ENCODE measurements at places on chromosomes 2 and 18. TPM values are rescaled to one million over a fixed set of nuclear protein-coding genes. Genes with fewer than 3 reads are reported as not detected.

SLC23A3 gene
- total RNA-seq = 2.6 TPM

SCN2A gene
- total RNA-seq = 1.9 TPM

DNA sequence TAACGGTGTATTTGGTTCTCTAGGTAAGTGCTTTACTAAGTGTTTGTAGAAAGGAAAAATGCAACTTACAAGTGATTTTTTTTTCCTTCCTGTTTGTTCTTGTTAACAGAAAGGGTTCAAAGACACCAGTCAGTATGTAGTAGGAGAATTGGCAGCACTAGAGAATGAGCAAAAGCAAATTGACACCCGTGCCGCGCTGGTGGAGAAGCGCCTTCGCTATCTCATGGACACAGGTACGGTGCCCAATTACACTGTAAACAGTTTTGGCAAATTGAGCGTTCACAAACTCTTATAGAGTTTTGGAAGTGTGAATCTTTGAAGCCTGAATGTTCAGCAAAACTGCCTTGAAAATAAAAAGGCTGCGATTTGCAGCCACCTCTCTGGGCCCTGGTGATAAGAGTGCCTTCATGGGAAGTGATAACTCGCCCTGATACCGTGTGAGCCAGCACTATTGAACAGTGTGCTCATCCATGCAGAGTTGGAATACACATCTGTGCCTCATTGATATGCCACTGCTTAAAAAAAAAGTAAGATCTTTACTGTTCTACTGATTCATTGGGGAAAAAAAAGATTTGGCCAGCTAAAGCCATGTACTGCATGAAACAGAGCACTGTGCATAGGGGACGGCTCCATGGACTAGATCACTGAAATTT lies 54.0 kb upstream of the OTX1 start:
- DNase-seq = no peak
- no peaks in the 10 kb centered on the region for H3K4me1 ChIP-seq
- H3K36me3 ChIP-seq = peaks cover 17% of the 10 kb centered on the region
- no peak overlapping the region for H3K27ac ChIP-seq

POTEC gene
- not detected for total RNA-seq

GRCh38 chr2:216773072-216773471 lies 77.7 kb upstream of the IGFBP5 start:
- no peak overlapping the region for H3K27ac ChIP-seq
- no peak for DNase-seq
- no peak overlapping the region for H3K4me3 ChIP-seq
- H3K27me3 ChIP-seq = no peaks in the 10 kb centered on the region

TRAK2 gene
- 18.9 TPM for total RNA-seq

- H3K4me3 ChIP-seq = no peak overlapping the region
- H3K27ac ChIP-seq = no peak overlapping the region
- H3K4me1 ChIP-seq = peaks cover 17% of the 10 kb centered on the region
- peaks cover 2% of the 10 kb centered on the region for H3K27me3 ChIP-seq
Observed at GRCh38 chr2:49004036-49004626, 150.2 kb downstream of the FSHR start.

DNA sequence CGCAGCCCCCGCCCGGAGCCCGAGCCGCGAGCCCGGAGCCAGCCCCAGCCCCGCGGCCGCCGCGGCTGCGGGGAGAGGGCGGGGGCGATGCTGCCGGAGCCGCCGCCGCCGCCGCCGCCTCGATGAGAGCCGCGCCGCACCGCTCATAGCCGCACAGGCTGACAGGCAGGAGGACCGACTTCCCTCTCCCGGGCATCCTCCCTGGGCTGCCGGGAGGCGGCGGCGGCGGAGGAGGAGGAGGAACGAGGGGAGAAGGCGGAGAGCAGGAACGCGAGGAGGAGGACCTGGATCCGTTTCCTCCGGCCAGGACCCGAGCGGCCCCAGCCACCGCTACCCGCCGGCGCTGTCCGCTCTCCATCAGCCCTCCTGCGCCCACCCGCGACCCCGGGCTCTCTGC lies 370 bp downstream of the KLHL29 start:
- H3K27me3 ChIP-seq = peaks cover 58% of the 10 kb centered on the region
- no peaks in the 10 kb centered on the region for H3K36me3 ChIP-seq
- H3K4me1 ChIP-seq = peaks cover 29% of the 10 kb centered on the region
- no peak overlapping the region for H3K27ac ChIP-seq
- no peak for DNase-seq

ACADL gene
- total RNA-seq = 13.2 TPM

- H3K4me1 ChIP-seq = peaks cover 17% of the 10 kb centered on the region
- no peak for DNase-seq
Observed at GRCh38 chr2:161426922-161427663, 11.0 kb downstream of the TBR1 start.

ASIC4 gene
- 1.4 TPM for total RNA-seq

- no peaks in the 10 kb centered on the region for H3K4me1 ChIP-seq
- DNase-seq = no peak
- no peak overlapping the region for H3K4me3 ChIP-seq
- peaks cover 7% of the 10 kb centered on the region for H3K27me3 ChIP-seq
- no peak overlapping the region for H3K27ac ChIP-seq
- no peaks in the 10 kb centered on the region for H3K36me3 ChIP-seq
Observed at GRCh38 chr2:224110811-224111210, 71.7 kb upstream of the SERPINE2 start.

DNA sequence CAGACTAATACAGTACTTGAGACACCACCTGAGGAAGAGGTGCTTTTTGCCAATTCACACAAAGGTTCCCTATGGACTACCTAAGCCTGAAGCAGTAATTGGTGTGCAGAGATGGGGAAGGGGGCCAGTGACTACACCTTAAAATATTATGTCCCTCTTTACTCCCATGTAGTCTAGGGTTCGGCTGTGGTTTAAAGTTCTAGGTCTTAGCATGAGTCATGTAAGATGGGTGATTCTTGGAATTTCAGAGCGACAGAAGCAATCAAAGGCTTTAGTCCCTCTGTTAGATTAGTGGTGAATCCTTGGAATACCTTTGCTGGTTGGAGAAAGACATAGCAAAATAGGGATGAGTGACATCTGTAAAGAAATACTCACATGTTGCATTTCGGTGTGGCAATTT lies 14.3 kb upstream of the CCDC85A start:
- H3K27ac ChIP-seq = no peak overlapping the region
- no peak for DNase-seq
- H3K27me3 ChIP-seq = peaks cover 1% of the 10 kb centered on the region
- peaks cover 3% of the 10 kb centered on the region for H3K36me3 ChIP-seq
- no peak overlapping the region for H3K4me3 ChIP-seq

DNA sequence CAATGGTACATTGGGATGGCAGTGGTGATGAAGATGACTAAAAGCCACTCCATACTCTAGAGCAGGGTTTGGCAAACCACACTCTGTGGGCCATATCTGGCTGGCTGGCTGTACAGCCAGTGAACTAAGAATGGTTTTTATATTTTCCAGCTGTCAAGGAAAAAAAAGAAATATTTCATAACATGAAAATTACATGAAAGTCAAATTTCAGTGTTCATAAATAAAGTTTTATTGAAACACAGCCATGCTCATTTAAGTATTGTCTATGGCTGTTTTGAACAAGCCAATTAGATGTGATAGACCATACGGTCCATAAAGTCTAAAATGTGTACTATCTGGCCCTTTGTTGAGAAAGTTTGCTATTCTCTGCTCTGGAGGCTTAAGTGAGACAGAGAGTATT lies 1.5 kb downstream of the TTC21B start:
- H3K36me3 ChIP-seq = peaks cover 7% of the 10 kb centered on the region
- no peaks in the 10 kb centered on the region for H3K27me3 ChIP-seq
- H3K4me3 ChIP-seq = no peak overlapping the region
- H3K27ac ChIP-seq = no peak overlapping the region

DNA sequence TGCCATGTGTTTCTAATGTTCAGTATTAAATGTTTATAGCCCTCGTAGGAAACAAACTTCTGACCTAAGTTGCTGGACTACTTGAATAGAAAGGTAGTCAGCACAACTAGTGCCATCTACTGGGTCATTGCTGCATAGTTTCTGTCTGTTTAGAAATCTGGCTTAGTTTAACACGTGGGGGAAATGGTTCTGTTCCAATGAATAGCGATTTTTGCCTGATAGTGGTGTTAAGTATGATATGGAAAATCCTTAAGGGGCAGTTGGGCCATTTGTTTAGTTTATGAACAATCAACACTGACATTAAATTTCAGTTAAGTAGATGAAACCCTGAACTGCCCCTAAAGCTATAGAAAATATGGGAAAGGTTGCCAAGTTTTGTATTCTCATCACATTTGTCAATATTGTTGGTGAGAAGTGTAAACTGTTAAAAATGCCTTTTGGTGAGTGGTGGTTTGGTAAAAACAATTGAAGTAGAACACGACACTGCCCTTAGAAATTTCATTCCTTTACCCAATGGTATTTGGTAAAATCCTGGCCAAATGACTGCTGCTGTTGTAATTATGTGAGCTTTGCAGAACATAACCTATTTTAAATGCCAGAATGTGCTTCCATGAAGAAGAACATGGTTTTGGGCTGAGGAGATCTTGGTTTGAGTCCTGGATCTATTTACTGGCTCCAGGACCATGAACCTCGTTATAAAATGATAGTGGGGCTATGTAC lies 13.2 kb downstream of the NABP1 start:
- H3K4me1 ChIP-seq = peaks cover 24% of the 10 kb centered on the region
- no peak for DNase-seq

- H3K36me3 ChIP-seq = peaks cover 5% of the 10 kb centered on the region
- peaks cover 14% of the 10 kb centered on the region for H3K4me1 ChIP-seq
- H3K4me3 ChIP-seq = no peak overlapping the region
- H3K27me3 ChIP-seq = no peaks in the 10 kb centered on the region
Observed at GRCh38 chr2:207725873-207726578, 14.6 kb downstream of the CCNYL1 start.

ZNF892 gene
- total RNA-seq = 17.0 TPM

LYPD1 gene
- total RNA-seq = 6.7 TPM

CYP1B1 gene
- total RNA-seq = 55.6 TPM

CHST9 gene
- total RNA-seq = 2.4 TPM

RAMP1 gene
- 2.0 TPM for total RNA-seq

- peak overlapping the region; percentile 81 for H3K4me3 ChIP-seq
- H3K27ac ChIP-seq = peak overlapping the region; percentile 78
- no peak for DNase-seq
- no peaks in the 10 kb centered on the region for H3K27me3 ChIP-seq
Observed at GRCh38 chr2:39778233-39778632, 825 bp downstream of the THUMPD2 start.

CASP8 gene
- 18.3 TPM for total RNA-seq

GRCh38 chr2:85997017-85997970 lies 108.4 kb downstream of the POLR1A start:
- DNase-seq = no peak
- no peaks in the 10 kb centered on the region for H3K36me3 ChIP-seq
- H3K4me3 ChIP-seq = no peak overlapping the region
- H3K27me3 ChIP-seq = no peaks in the 10 kb centered on the region

- no peaks in the 10 kb centered on the region for H3K27me3 ChIP-seq
- no peak overlapping the region for H3K4me3 ChIP-seq
- no peaks in the 10 kb centered on the region for H3K36me3 ChIP-seq
- no peak for DNase-seq
Observed at GRCh38 chr2:219398721-219399363, 11.1 kb upstream of the DNPEP start.

CD8B2 gene
- not detected for total RNA-seq

- peaks cover 10% of the 10 kb centered on the region for H3K36me3 ChIP-seq
- H3K4me1 ChIP-seq = no peaks in the 10 kb centered on the region
- H3K4me3 ChIP-seq = no peak overlapping the region
- H3K27me3 ChIP-seq = no peaks in the 10 kb centered on the region
- DNase-seq = no peak
Observed at GRCh38 chr2:3463186-3463835, 56.0 kb downstream of the ADI1 start.

GRCh38 chr2:76448956-76449355 lies 738.2 kb upstream of the GCFC2 start:
- H3K4me3 ChIP-seq = no peak overlapping the region
- H3K27ac ChIP-seq = no peak overlapping the region
- H3K27me3 ChIP-seq = no peaks in the 10 kb centered on the region
- no peaks in the 10 kb centered on the region for H3K4me1 ChIP-seq

GRCh38 chr2:88032070-88032702 lies 15.8 kb upstream of the RNU2-63P start:
- H3K4me1 ChIP-seq = no peaks in the 10 kb centered on the region
- H3K27ac ChIP-seq = no peak overlapping the region
- H3K36me3 ChIP-seq = peaks cover 35% of the 10 kb centered on the region
- no peaks in the 10 kb centered on the region for H3K27me3 ChIP-seq
- no peak overlapping the region for H3K4me3 ChIP-seq

DNA sequence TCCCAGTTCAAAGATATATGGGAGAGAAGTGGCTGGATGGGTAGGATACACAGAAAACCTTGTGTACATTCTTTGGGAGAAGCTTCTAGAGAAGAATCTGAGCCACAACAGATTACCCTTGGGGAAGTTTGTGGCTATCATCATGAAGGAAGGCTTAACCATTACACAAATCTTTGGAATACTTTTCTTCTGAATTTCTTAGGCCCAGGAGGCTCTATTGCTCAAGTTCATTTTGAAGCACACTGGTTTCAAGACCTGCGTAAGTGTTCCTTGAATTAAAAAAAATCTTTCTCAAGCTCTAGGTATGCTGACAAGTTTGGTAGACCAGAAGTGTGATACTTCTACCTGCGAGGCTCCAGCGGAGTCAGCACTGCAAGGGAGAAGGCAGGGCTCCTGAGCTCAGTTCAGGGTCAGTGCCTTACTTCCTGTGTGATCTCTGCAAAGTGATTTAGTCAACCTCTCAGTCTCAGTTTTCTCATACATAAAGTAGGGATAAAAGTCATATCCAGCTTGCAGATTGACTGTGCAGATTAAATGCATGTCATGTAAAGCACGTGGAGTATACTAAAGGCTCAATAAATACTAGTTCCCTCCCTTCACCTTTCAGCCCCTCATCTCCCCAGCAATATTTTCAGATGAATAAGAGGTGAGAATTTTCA lies 438.6 kb downstream of the DLGAP1 start:
- H3K36me3 ChIP-seq = no peaks in the 10 kb centered on the region
- H3K27ac ChIP-seq = no peak overlapping the region
- no peak overlapping the region for H3K4me3 ChIP-seq
- H3K4me1 ChIP-seq = peaks cover 8% of the 10 kb centered on the region
- H3K27me3 ChIP-seq = no peaks in the 10 kb centered on the region
- DNase-seq = no peak

DNA sequence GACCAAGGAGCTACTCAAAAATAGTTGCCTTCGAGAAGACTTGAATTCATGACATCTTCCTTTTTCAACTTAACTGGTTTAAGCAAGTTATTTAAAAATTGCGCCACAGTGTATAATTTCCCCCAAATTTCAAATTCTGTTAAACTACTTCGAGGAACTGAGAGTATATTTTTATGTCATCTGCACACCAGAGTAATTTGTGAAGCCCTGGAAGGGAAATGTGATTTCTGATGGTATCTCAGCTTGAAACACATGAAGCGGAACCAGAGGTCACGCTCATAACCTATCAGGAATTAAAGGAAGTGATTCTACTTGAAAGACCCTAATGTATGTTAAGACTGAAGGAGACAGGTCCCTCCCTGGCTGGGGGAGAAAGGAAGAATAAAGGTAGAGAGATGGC lies 33.9 kb upstream of the DARS1 start:
- H3K27ac ChIP-seq = no peak overlapping the region
- H3K4me1 ChIP-seq = peaks cover 6% of the 10 kb centered on the region
- H3K27me3 ChIP-seq = no peaks in the 10 kb centered on the region
- H3K4me3 ChIP-seq = no peak overlapping the region
- no peaks in the 10 kb centered on the region for H3K36me3 ChIP-seq

ESCO1 gene
- 18.3 TPM for total RNA-seq

DNA sequence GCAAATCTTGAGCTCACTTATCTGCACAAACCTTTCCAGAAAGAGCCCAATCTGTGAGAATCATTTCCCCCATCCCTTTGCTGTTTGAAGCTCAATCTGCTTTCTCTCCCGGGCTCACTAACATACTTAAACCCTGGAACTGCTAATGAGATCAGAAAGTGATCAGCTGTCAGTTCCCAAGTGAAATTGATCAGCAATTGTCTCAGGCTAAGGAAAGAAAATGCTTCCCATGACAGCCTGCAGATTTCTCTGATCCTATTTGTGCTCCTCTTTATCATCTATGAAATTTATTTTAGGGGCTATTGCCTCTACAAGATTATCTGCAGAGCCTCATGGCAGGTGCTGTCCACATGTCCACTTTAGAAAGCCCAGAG lies 239.0 kb upstream of the CXCR4 start:
- H3K36me3 ChIP-seq = no peaks in the 10 kb centered on the region

SAG gene
- total RNA-seq = not detected

Data from mesothelial cell of epicardium (in vitro differentiated cells).